ENCODE measurements at places on chromosomes 5 and 9.

DNA sequence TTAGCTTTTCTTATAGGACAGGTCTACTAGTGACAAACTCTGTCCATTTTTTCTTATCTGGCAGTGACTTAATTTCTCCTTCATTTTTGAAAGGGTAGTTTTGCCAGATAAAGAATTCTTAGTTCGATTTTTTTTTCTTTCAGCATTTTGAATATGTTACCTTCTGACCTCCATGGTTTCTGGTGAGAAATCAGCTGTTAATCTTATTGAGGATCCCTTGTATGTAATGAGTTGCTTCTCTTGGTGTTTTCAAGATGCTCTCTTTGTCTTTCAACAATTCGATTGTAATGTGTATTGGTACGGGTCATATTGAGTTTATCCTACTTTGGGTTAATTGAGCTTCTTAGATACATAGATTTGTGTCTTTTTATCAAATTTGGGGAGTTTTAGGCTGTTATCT, 12.5 kb downstream of the PAIP2 start:
- no peak for DNase-seq

- DNase-seq = no peak
Observed at GRCh38 chr9:135880438-135880837, 26.9 kb downstream of the CAMSAP1 start.

DNA sequence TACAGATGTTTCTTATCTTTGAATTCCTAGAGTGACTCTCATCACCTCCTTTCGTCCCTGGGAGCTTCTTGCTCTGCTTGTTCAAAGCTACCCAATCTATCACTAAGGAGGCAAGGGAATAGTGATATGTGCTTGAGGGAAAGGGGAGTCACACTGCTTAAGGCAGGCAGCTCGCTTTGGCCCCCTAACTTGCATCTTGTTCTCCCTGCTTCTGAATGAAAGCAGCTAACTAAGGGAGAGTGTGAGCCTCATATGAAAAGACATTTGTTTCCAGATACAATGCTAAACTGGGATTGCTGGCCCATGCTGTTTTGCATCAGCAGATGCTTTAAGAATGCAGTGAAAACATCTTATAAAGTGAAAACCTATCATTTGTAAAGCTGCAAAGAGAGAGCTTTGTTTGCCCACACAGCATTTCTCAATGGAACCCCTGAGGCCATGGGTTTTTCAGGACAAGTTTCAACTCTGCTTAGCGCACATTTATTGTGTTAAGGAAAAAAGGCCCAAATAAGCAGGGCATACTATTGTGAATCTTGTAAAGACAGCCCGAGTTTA, 367.9 kb upstream of the ADAMTSL1 start:
- no peak for DNase-seq

DNA sequence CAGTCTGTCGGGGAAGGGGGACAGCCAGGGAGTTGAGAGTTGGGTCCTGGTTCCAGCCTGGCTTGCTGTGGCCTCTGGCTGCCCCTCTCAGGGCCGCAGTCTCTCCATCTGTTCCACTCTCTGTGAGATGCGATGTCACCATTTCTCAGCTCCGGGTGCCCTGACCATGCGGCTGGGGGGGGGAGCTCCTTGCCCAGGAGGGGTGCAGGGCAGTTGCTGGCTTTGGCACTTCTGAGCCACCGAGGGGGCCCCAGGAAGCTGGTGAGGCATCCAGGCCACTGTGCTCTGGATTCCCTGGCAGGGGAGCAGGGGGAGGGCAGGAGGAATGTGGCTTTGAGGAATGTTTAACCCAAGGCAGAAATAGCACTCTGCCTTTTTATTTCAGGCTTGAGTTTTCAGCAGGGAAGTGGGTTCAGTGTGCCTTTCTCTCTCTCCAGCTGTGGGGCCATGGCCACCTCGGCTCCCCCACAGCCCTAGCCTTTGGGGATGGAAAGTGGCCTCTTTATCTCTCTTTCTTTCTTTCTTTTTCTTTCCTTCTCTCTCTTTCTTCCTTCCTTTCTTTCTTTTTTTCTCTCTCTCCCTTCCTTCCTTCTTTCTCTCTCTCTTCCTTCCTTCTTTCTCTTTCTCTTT, 11.0 kb downstream of the NCS1 start:
- peak; percentile 91 for DNase-seq

GRCh38 chr9:3955305-3955687, 344.6 kb downstream of the GLIS3 start:
- DNase-seq = no peak

All from AG20443 (cell line).